Pulmonary artery endothelial cell (primary cell): ENCODE measurements at places on chromosomes 2 and 18. TPM values are rescaled to one million over a fixed set of nuclear protein-coding genes. Genes with fewer than 3 reads are reported as not detected.

IRS1 gene
- total RNA-seq, result 0.07 TPM in 2 replicates

SLC23A3 gene
- total RNA-seq, result 0.59 and 2.2 TPM in 2 replicates

CHST9 gene
- total RNA-seq, result not detected in 2 replicates

VIT gene
- 0.46 and 0.66 TPM in 2 replicates for total RNA-seq

DNAJC10 gene
- 165 and 174 TPM in 2 replicates for total RNA-seq

LRATD1 gene
- total RNA-seq, result 0.04 and 0.07 TPM in 2 replicates

PROKR1 gene
- total RNA-seq, result not detected in 2 replicates

SCYGR4 gene
- not detected in 2 replicates for total RNA-seq

ERFE gene
- 0.46 and 0.53 TPM in 2 replicates for total RNA-seq

CYTIP gene
- total RNA-seq, result 0.07 TPM in 1 of 2 replicates, not detected in the other

REG3G gene
- total RNA-seq, result not detected in 2 replicates

CYBRD1 gene
- 36.2 and 61.7 TPM in 2 replicates for total RNA-seq

CDH20 gene
- total RNA-seq, result not detected in 2 replicates

ZBTB7C gene
- total RNA-seq, result not detected in 2 replicates

KHK gene
- total RNA-seq, result 2.1 and 4.6 TPM in 2 replicates

PDIA6 gene
- total RNA-seq, result 504 and 558 TPM in 2 replicates

FIGN gene
- total RNA-seq, result 0.99 and 1.4 TPM in 2 replicates

GRB14 gene
- total RNA-seq, result 3.9 and 4.3 TPM in 2 replicates

NPHP1 gene
- total RNA-seq, result 2.7 and 4.8 TPM in 2 replicates

ZNF385B gene
- total RNA-seq, result not detected in 2 replicates

DSG2 gene
- total RNA-seq, result under 0.01 and 0.07 TPM in 2 replicates

IL37 gene
- total RNA-seq, result not detected in 2 replicates

RSAD2 gene
- total RNA-seq, result 0.63 and 0.66 TPM in 2 replicates

GCG gene
- not detected in 2 replicates for total RNA-seq

LIMS3 gene
- total RNA-seq, result 3.3 and 7.3 TPM in 2 replicates

TTL gene
- total RNA-seq, result 50.5 and 69.3 TPM in 2 replicates

GPR55 gene
- not detected in 2 replicates for total RNA-seq

PARD3B gene
- 8.4 and 13.5 TPM in 2 replicates for total RNA-seq

DNAJC27 gene
- 2.2 and 2.4 TPM in 2 replicates for total RNA-seq

EFHD1 gene
- not detected in 2 replicates for total RNA-seq

MALL gene
- total RNA-seq, result 71.4 and 72.2 TPM in 2 replicates

ASPRV1 gene
- total RNA-seq, result 0.11 and 0.13 TPM in 2 replicates

CYRIA gene
- total RNA-seq, result 23.3 and 27.0 TPM in 2 replicates

MFSD6 gene
- 1.2 and 10.0 TPM in 2 replicates for total RNA-seq

PPP4R1 gene
- total RNA-seq, result 137 and 162 TPM in 2 replicates

CCBE1 gene
- 1.3 and 2.4 TPM in 2 replicates for total RNA-seq

SNORC gene
- total RNA-seq, result 0.26 and 0.56 TPM in 2 replicates

ZEB2 gene
- total RNA-seq, result 22.5 and 30.3 TPM in 2 replicates

DSC2 gene
- total RNA-seq, result under 0.01 and 0.13 TPM in 2 replicates

PTPRN gene
- not detected in 2 replicates for total RNA-seq

IKZF2 gene
- total RNA-seq, result 0.73 and 1.4 TPM in 2 replicates

REG1B gene
- total RNA-seq, result not detected in 2 replicates

SALL3 gene
- total RNA-seq, result 0.20 and 1.1 TPM in 2 replicates

TNS1 gene
- 26.2 and 30.4 TPM in 2 replicates for total RNA-seq

TUBA3E gene
- total RNA-seq, result not detected in 2 replicates
